Testis (tissue), 5 donors: ENCODE measurements at places on chromosomes 3 and 15.

DNA sequence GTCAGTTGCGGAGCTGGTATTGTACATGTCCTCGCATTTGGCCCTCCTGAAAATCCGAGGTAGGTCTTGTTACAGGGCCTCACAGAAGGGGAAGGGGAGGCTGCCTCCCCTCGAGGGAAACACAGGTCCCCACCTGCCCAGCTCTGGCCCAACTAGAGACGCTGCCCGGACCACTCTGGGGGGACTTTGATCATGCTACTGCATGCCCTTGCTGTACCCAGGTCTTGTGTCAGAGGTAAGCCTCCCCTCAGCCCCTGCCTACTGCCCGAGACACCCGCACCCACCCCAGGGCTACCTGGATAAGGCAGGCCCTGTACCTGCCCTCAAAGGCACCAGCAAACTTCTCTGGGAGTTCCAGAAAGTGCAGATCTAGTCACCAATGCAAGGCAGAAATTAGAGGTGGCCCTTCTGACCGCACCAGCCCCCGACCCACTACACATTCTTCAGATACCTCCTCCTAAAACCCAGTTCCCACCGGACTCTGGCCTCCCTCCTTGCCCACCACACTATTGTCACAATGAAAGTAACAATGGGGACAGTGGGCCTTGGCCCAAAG is 981 bp upstream of the SCAP start:
- no peaks in the 10 kb centered on the region for H3K27me3 ChIP-seq
- DNase-seq, result peak; percentile 12
- H3K4me3 ChIP-seq, result peak overlapping the region; percentile 88
- H3K36me3 ChIP-seq, result no peaks in the 10 kb centered on the region
- H3K27ac ChIP-seq, result peak overlapping the region; percentile 28

GRCh38 chr3:42031808-42032480 is 59.2 kb upstream of the TRAK1 start:
- H3K36me3 ChIP-seq, result no peaks in the 10 kb centered on the region
- no peaks in the 10 kb centered on the region for H3K27me3 ChIP-seq
- no peak overlapping the region for H3K4me3 ChIP-seq
- peaks cover 46% of the 10 kb centered on the region for H3K4me1 ChIP-seq
- DNase-seq, result peak; percentile 68

GRCh38 chr3:64319391-64319790 is 94.1 kb upstream of the PRICKLE2 start:
- H3K27me3 ChIP-seq, result no peaks in the 10 kb centered on the region
- no peak for DNase-seq
- no peaks in the 10 kb centered on the region for H3K4me1 ChIP-seq
- no peaks in the 10 kb centered on the region for H3K36me3 ChIP-seq
- no peak overlapping the region for H3K27ac ChIP-seq

- H3K27ac ChIP-seq, result no peak overlapping the region
- H3K4me1 ChIP-seq, result no peaks in the 10 kb centered on the region
- H3K36me3 ChIP-seq, result no peaks in the 10 kb centered on the region
- H3K4me3 ChIP-seq, result no peak overlapping the region
- no peaks in the 10 kb centered on the region for H3K27me3 ChIP-seq
Observed at GRCh38 chr3:42526616-42527367, 24.3 kb downstream of the VIPR1 start.

DNA sequence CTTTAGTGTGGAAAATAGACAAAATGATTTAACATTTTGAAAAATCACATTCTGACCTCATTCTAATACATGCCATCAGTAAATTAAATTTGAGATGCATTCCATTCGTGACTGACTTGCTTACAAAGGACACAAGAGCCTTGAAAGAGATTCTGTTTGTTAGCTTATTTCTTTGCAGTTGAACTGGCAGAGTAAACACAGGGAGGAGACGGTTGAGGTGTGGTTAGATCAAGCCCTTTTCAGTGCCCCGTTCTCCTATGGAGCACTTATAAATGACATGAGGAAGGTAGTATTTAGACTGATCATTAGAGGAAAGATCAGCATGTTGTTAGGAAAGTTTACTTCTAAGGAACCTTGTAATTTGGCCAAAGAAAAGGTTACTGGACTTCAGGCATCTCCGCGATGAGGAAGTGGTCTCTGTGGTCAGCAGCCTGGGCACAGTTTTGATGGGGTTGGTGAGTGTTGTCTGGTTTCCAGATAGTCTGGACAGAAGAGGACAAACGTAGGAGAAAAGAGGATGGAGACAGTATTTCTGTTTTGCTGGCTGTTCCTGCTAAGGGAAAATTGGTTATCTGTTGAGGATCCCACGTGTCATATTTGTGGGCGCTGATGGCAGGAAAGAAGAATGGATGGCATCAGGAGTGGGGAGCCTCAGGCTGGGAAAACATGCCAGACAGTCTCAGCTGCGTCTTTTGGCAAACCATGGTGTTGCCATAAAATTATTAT is 328.9 kb upstream of the TBL1XR1 start:
- H3K4me1 ChIP-seq, result peaks cover 3% of the 10 kb centered on the region
- H3K36me3 ChIP-seq, result no peaks in the 10 kb centered on the region
- H3K27me3 ChIP-seq, result no peaks in the 10 kb centered on the region
- no peak overlapping the region for H3K27ac ChIP-seq
- no peak for DNase-seq

GRCh38 chr3:71926262-71926600 is 141.3 kb upstream of the PROK2 start:
- H3K27me3 ChIP-seq, result no peaks in the 10 kb centered on the region
- DNase-seq, result no peak
- H3K4me1 ChIP-seq, result no peaks in the 10 kb centered on the region
- no peak overlapping the region for H3K27ac ChIP-seq
- H3K36me3 ChIP-seq, result no peaks in the 10 kb centered on the region
- no peak overlapping the region for H3K4me3 ChIP-seq

GRCh38 chr15:75861750-75862402 is 18.6 kb downstream of the UBE2Q2 start:
- DNase-seq, result no peak
- H3K4me3 ChIP-seq, result no peak overlapping the region
- H3K36me3 ChIP-seq, result no peaks in the 10 kb centered on the region
- H3K27me3 ChIP-seq, result no peaks in the 10 kb centered on the region

DNA sequence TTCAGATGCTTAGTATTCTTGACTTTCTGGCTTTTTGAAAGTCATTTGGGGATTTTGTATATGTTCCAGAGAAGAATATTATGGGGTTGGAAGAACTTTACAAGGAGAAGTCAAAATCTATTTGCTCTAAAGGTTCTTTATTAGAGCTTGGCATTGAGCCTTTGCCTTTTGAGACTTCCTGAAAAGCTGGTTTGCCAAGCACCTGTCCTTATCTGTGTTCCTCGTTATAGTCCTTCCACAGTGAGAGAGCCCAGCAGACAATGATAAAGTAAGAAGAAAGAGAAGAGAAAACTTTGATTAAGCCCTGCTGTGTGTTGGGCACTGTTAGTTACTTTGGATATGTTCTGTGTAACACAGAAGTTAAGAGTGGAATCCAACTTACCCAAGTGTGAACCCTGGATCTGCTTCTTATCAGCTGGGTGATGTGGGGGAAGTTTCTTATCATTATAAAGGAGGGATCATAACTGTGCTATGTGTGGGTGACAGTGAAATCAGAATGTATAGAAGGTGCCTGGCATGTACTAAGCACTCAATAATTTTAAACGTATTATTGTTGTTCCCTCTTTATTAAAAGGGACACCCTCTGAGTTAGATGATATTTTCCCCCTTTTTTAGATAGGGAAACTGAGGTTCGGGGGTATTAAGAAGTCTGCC is 44.3 kb upstream of the POLR2M start:
- H3K4me3 ChIP-seq, result no peak overlapping the region
- no peaks in the 10 kb centered on the region for H3K4me1 ChIP-seq
- no peaks in the 10 kb centered on the region for H3K27me3 ChIP-seq
- H3K27ac ChIP-seq, result no peak overlapping the region

DNA sequence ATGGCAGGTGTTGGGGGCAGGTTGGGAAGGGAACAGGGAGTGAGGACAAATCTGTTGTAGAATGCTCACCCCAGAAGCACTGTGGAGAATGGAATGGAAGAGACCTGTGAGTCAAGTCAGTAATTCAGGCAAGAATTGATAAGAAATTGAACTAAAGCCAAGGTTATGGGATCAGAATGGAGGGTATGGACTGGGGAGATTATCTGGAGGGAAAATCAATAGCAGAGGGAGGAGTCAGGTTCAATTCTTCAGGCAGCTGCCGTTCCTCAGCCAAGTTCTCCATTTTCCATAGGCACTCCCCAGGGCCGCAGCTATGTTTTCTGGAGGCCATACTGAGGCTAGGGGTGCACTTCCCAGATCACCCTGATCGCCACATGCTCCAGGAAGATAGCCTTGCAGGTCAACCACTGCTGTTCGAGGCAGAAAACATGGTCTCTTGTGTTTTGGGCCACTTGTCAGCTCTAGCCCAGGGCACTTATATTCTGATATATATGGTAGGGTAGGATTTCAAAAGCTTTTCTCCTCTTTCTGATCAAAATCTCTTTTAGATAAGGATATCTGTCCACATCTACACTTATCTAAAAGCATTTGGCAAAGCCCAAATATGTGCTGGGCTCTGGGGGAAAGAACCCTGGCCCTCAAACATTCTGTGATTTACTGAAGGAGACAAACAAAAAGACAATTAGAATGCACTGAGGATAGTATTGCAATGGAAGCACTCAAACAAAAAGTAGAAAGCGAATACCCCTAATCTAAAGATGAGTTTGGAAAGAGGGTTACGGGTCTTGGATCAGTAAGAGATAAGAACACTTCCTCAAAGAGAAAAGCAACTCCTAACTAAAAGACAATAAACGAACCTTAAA is 92.3 kb downstream of the TMEM212 start:
- no peaks in the 10 kb centered on the region for H3K27me3 ChIP-seq
- no peaks in the 10 kb centered on the region for H3K4me1 ChIP-seq
- no peak for DNase-seq
- H3K27ac ChIP-seq, result no peak overlapping the region
- H3K36me3 ChIP-seq, result no peaks in the 10 kb centered on the region

- H3K4me1 ChIP-seq, result no peaks in the 10 kb centered on the region
- no peak for DNase-seq
- no peaks in the 10 kb centered on the region for H3K27me3 ChIP-seq
Observed at GRCh38 chr3:98323425-98323824, 30.2 kb upstream of the OR5K4 start.

DNA sequence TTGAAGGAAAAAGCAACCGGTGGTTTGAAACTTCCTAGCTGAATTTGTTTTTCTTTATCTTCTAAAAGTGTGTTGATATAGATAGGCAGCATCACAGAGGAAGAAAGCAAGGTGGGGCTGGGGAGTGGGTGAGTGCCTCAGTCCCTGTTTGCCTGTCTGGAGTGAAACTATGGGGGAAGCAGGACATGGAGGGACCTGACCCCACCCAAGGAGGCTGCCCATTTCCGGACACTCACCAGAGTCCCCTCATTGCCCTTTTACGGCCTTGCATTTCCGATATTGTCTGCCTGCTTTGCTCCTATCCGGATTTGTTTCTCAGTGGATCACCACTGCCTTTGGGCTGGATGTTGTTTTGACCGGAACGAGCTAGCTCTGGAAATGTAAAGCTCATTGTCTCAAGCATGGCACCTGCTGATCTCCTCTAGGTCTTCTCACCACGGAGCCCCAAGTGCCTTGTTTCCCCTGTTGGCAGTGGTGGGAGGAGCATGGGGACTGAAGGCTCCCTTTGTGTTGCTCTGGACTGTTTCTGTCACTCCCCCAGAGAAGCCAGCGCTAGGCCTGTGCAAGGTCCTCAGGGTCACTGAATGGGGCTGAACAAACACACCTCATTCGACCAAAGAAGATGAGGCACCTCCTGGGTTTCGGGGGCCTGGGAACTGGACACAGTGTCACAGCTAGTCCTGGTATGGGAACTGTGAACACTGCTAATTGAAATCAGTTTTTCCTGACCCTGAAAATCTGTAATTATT is 7.0 kb downstream of the CLDN11 start:
- H3K4me1 ChIP-seq, result peaks cover 36% of the 10 kb centered on the region
- no peaks in the 10 kb centered on the region for H3K36me3 ChIP-seq
- peak overlapping the region; percentile 71 for H3K27ac ChIP-seq
- DNase-seq, result peak; percentile 91

- no peak for DNase-seq
- no peaks in the 10 kb centered on the region for H3K36me3 ChIP-seq
- H3K4me3 ChIP-seq, result no peak overlapping the region
- H3K4me1 ChIP-seq, result no peaks in the 10 kb centered on the region
- H3K27ac ChIP-seq, result no peak overlapping the region
Observed at GRCh38 chr3:146404436-146404835, 64.9 kb downstream of the PLSCR2 start.

- no peaks in the 10 kb centered on the region for H3K36me3 ChIP-seq
- DNase-seq, result no peak
- H3K27me3 ChIP-seq, result no peaks in the 10 kb centered on the region
- H3K4me1 ChIP-seq, result no peaks in the 10 kb centered on the region
- H3K27ac ChIP-seq, result no peak overlapping the region
Observed at GRCh38 chr3:65848024-65848423, 190.7 kb downstream of the MAGI1 start.

DNA sequence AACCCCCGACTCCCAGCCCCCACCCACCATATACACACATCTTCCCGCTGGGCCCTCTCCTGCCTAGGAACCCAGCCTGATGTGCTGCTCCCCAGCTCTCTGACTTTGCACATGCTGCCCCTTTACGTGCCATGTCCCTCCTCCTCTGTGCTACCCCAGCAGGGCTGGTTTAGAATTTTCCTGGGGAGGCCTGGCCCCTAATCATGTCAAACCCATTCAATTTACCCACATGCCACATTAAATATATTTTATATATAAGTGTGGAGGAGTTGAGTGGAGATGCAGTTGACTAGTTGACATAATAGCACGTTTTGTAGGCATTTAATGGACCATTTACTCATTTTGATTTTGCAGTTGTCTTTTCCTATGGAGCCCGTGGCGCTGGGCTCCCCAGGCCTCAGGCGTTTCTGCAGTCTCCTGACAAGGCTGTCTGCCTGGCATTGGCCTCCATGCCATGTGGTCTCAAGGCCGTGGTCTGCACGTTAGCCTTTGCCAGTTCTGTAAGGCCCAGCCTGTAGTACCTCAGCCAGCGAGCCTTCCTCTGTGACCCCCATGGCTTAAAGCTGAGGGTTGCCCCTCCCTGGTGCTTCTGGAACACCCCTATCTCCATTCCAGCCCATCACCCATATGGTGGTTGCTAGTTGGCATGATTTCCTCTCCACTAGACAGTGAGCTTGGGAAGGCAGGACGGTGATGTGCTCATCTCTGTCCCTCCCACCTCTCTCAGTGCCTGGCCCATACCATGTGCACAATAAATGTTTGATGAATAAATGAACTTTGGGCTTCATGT is 155.8 kb downstream of the TLE3 start:
- no peak for DNase-seq
- H3K27ac ChIP-seq, result no peak overlapping the region
- no peak overlapping the region for H3K4me3 ChIP-seq
- H3K36me3 ChIP-seq, result no peaks in the 10 kb centered on the region
- no peaks in the 10 kb centered on the region for H3K27me3 ChIP-seq
- H3K4me1 ChIP-seq, result no peaks in the 10 kb centered on the region

DNA sequence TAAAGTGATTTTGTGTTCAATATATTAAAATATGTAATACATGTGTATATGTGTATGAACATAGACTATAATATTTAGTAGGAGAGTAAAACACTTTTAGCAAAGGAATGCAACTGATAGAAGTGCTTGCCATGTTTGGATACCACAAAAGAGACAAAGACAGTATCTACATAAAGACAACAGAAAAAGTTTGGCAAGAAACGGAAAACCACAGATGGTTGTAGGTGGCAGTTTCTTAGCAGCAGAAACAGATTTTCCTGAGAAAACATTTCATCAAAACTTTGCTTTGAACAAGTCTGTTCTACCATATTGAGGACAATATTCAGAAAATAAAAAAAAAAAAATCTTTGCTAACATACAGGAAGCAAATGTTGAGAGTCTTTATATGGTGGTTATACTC is 1560.4 kb upstream of the GBE1 start:
- H3K4me1 ChIP-seq, result no peaks in the 10 kb centered on the region
- H3K4me3 ChIP-seq, result no peak overlapping the region
- no peak overlapping the region for H3K27ac ChIP-seq
- no peaks in the 10 kb centered on the region for H3K36me3 ChIP-seq
- no peak for DNase-seq
